ENCODE measurements at places on chromosomes 2 and 18.

- H3K4me3 ChIP-seq: no peak overlapping the region
- H3K36me3 ChIP-seq: peaks cover 4% of the 10 kb centered on the region
- no peak overlapping the region for H3K27ac ChIP-seq
- H3K27me3 ChIP-seq: peaks cover 19% of the 10 kb centered on the region
These were observed 72.7 kb downstream of the GREB1L start for GRCh38 chr18:21314724-21315123.

DNA sequence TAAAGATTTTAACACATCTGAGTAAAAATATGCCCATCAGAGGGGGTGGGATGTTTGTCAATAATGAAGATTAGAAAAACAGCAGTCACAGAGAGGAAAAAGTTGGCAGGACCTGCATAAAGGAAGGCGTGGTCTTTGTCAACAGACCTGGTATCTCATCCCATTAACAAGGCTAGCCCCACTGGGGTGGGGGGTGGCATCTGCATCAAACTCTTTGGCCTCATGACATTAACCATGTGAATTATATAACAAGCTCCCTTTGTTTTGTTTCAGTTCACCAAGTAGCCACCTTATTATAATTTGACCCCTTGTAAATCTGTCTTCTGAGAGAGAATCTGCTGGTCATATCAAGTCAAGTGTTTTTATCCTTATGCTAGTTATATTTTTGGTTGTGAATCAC, 28.8 kb downstream of the NEMP2 start:
- peaks cover 30% of the 10 kb centered on the region for H3K36me3 ChIP-seq
- no peak overlapping the region for H3K4me3 ChIP-seq
- DNase-seq: no peak
- H3K27ac ChIP-seq: peak overlapping the region; percentile 21
- no peaks in the 10 kb centered on the region for H3K27me3 ChIP-seq

GRCh38 chr18:25962176-25962575, 128.2 kb downstream of the SS18 start:
- H3K27me3 ChIP-seq: peaks cover 27% of the 10 kb centered on the region
- H3K4me3 ChIP-seq: no peak overlapping the region
- no peaks in the 10 kb centered on the region for H3K36me3 ChIP-seq
- H3K4me1 ChIP-seq: peaks cover 4% of the 10 kb centered on the region

GRCh38 chr2:186044761-186045160, 306.2 kb downstream of the FSIP2 start:
- H3K4me3 ChIP-seq: no peak overlapping the region
- H3K27me3 ChIP-seq: no peaks in the 10 kb centered on the region
- H3K36me3 ChIP-seq: no peaks in the 10 kb centered on the region
- no peak overlapping the region for H3K27ac ChIP-seq

DNA sequence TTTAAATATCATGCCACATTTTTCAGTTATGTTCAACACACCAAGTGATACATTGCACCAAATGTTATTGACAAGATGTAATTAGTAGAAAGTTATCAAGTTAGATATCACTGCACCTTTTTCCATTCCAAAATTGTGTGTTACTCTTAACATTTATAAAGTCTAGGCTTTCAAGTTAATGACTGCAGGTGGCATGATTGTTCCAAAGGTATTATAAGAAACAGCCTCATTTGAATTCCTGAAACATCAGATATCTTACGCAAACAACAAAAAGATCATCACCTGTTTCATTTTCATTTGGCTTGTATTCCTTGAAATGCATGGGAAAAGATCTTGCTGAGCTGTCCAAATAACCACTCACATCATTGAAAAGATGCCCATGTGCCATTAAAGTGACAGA, 1528.2 kb upstream of the ZEB2 start:
- H3K4me1 ChIP-seq: no peaks in the 10 kb centered on the region
- no peaks in the 10 kb centered on the region for H3K36me3 ChIP-seq
- DNase-seq: no peak
- H3K4me3 ChIP-seq: no peak overlapping the region
- H3K27me3 ChIP-seq: no peaks in the 10 kb centered on the region
- no peak overlapping the region for H3K27ac ChIP-seq

DNA sequence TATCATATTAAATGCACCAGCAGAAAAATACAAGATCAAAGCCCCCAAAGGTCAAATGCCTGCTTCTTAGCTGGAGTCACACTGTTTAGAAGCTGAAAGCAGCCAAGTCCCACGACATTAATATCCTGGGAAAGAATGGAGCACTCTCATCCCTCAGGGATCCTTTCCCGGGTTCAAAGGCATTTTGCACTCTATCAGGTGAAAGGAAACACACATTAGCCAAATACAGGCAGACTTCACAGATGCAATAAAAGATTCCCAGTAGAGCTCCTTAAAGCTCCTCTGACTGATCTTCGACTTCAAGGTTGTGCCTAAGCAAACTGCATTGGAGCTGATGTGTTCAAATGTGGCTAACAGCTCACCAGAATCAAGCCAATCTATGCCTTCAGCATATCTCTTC, 158.4 kb downstream of the RNF152 start:
- no peaks in the 10 kb centered on the region for H3K4me1 ChIP-seq
- peaks cover 1% of the 10 kb centered on the region for H3K36me3 ChIP-seq
- no peak overlapping the region for H3K27ac ChIP-seq
- no peak overlapping the region for H3K4me3 ChIP-seq
- H3K27me3 ChIP-seq: peaks cover 17% of the 10 kb centered on the region

- no peaks in the 10 kb centered on the region for H3K36me3 ChIP-seq
- H3K4me1 ChIP-seq: no peaks in the 10 kb centered on the region
- no peak for DNase-seq
- H3K27ac ChIP-seq: no peak overlapping the region
- no peak overlapping the region for H3K4me3 ChIP-seq
These were observed 143.8 kb upstream of the THUMPD2 start for GRCh38 chr2:39922679-39923405.

Data from effector memory CD8-positive, alpha-beta T cell (primary cell).